D341Med (cell line): ENCODE measurements at places on chromosomes 4 and X.
A peak's percentile ranks its signal among the peaks of the same experiment; 100 is the strongest.

DNA sequence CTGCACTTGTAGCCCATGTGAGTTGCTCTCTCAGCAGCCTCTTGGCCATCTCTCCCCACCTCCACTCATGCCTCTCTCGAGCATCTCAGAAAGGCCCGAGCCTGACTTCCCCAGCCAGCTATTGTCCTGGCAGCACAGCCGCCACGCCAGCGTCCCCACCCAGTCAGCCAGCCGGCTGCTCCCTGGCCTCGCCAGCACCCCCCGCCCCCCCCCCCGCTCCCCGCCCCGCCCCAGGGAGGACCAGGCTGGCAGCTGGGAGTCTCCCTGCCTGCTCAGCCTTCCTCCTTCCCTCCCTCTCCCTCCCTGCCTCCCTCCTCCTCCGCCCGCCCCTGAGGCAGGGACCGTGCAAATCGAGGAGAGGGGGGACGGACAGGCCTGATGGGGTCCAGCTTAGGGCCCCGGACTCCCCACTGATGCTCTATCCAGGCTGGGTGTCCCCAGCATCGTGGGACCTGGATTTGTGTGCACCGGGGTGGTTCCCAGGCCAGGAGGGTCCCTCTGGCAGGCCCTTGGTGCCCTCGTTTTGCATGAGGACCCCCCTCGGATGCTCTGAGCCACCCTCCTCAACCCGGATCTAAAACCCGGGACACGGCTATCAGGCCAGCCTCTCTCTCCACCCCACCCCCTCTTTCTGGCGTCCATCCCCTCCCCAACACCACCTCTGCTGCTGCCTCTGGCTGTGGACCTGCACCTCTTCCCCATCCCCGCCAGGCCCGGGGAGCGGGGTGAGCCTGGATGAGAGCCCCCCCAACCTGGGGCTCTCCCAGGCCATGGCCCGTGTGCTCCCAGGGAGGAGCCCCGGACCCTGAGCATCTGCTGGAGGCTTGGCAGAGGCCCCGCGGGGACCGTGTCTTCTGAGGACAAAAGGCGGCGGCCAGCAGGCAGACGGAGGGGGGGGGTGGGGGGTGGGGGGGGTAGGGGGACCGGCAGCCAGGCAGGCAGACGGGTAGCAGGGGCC lies at the start of gene GPR173:
GPR173 (plus strand) TSS at position 621 of the 958 bp plus-strand sequence. CDS start 27,833 bp downstream, outside the sequence.
- peak; percentile 46 for DNase-seq

DNA sequence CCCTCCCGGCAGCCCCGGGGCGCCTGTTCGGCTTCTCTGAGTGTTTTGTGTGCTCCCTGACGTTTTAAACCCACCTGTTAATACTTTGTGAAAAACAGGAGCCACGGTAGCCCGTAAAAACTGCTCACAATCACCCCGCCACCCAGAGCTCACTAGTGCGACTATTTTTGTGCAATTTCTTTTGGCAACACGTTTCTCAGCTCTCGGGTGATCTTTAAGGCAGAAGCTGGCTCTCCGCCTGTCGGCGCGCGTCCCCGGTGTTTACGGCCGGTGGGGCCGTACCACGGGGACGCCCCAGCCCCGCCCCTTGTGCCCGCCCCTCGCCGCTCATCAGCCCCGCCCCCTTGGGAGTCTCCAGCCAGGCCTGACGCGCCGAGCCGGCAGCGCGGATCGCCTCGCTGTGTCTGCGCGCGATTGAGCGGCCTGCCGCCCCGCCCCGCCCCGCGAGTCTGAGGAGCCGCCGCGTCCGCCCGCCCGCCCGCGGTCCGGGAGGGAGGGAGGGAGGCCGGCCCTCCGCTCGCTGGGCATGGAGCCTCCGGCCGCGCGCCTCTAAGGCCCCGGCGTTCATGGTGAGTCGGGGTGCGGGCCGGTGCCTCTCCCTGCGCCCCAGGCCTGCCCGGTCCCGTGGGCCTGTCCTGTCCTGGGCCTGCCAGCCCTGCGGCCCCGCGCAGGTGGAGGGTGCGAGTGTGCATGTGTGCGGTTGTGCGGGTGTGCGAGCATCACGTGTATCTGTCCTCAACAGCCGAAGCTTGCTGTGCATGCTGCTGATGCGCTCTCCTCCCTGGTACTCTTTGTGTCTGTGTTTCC lies 56.2 kb upstream of the TADA2B start:
- peak; percentile 99 for DNase-seq

- DNase-seq = no peak
Observed at GRCh38 chrX:46260499-46260898, 284.7 kb downstream of the ZNF674 start.

- no peak for DNase-seq
Observed at GRCh38 chrX:104108955-104109354, 3.4 kb upstream of the ZCCHC18 start.

- DNase-seq = no peak
Observed at GRCh38 chr4:142091085-142091513, 454.7 kb downstream of the IL15 start.
